ENCODE measurements at places on chromosomes 16 and 17. TPM values are rescaled to one million over a fixed set of nuclear protein-coding genes. Genes with fewer than 3 reads are reported as not detected.

The RHBDF2 gene
- 17.5 TPM for total RNA-seq

- no peak for DNase-seq
Observed at GRCh38 chr17:73098919-73099318, 6.4 kb upstream of the SLC39A11 start.

- no peak for DNase-seq
Observed at GRCh38 chr16:30186444-30186781, 3.0 kb downstream of the CORO1A start.

DNA sequence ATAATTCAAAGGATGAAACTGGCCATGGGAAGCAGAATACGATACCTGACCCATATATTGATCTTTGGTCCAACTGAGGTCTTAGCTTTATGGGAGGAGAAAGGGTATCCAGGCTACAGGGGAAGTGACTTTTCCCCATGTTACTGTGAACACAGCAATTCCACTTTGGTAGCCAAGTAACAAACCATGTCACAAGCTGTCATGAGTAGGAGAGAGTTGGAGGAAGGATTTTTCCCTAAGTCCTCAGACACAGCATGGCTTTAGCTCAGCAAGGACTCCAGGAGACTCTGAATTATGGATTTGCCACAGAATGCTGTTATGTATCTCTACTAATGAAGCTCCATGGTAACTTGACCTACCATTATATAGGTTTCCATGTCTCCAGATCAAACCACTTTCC is 56.5 kb upstream of the GNAO1 start:
- no peak for DNase-seq

The KRT28 gene
- total RNA-seq = not detected

The ENO3 gene
- total RNA-seq = 9.5 TPM

The TBC1D3K gene
- not detected for total RNA-seq

The KRTAP4-9 gene
- total RNA-seq = not detected

The TAT gene
- not detected for total RNA-seq

DNA sequence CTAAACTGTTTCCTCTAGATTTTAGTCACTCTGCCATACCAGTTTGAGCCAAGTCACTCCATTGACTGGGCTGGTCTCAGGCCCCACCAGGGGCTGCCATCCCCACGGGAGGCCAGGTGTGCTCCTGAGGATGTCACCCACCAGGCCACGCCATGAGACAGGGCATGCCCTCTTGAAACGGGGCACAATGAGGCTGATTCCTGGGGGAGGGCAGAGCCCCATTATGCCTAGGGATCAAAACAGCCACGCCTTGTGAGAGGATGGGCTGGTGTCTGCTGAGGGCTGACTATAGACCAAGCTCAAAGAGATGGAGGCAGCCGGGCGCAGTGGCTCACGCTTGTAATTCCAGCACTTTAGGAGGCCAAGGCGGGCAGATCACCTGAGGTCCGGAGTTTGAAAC is 21.5 kb downstream of the GINS2 start:
- DNase-seq = no peak

DNA sequence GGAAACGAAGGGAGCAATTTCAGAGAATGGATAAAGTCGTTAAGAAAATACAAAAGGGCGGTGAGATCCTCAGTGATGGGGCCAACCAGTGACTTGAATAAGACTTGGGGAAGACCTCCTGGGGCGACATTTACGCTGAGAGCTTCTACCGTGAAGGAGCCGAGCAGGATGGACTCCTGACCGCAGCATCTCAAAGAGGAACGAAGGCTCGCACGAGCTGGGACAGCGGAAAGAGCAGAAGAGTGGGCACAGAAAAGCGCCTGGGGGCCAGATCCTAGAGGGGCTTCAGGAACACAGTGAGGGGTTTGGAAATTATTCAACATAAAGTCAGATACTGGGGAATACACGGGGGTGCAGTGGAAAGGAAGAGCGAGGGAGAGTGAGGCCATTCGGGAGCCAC is 17.5 kb downstream of the ZNF750 start:
- DNase-seq = no peak

DNA sequence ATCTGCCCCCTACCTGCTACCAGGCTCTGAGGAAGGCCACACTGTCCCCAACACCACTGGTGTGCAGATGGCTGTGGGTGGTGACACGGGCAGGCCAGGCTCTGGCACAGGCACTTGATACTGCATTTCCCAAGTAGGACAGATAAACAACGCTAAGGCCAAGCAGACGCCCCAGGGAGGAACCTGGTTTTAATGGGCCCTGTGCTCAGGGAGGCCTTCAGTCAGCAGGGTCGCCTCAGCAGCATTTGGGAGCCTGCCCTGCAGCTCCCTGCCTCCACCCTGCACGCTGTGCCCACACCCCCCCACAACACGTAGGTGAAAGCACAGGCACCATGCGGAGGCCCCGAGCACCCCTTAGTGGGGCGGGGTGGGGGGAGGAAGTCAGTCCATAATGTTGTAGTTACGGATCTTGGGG is 3.3 kb upstream of the FASN start:
- no peak for DNase-seq

The CHD3 gene
- total RNA-seq = 196 TPM

The KRT24 gene
- not detected for total RNA-seq
